ENCODE measurements at places on chromosomes 16 and 17.
A peak's percentile ranks its signal among the peaks of the same experiment; 100 is the strongest.

GRCh38 chr16:23125277-23125676 is 24.0 kb downstream of the USP31 start:
- DNase-seq = no peak

DNA sequence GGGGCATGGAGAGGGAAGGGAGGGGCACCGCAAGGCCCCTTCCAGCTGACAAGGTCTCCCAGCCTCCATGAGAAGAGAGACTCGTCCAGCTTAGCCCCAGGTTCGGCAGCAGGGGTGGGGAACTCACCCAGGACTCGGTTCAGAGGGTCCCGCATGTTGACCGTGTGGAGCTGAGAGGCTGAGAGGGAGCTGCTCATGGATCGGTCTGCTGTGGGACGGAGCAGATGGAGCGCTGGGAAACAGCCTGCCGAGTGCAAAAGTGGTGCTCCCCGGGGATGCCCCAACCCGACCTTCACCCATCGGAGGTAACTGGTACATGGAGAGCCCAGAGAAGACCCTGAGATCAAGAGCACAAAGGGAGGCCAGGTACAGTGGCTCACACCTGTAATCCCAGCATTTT is 4.9 kb downstream of the CSF3 start:
- DNase-seq = no peak

DNA sequence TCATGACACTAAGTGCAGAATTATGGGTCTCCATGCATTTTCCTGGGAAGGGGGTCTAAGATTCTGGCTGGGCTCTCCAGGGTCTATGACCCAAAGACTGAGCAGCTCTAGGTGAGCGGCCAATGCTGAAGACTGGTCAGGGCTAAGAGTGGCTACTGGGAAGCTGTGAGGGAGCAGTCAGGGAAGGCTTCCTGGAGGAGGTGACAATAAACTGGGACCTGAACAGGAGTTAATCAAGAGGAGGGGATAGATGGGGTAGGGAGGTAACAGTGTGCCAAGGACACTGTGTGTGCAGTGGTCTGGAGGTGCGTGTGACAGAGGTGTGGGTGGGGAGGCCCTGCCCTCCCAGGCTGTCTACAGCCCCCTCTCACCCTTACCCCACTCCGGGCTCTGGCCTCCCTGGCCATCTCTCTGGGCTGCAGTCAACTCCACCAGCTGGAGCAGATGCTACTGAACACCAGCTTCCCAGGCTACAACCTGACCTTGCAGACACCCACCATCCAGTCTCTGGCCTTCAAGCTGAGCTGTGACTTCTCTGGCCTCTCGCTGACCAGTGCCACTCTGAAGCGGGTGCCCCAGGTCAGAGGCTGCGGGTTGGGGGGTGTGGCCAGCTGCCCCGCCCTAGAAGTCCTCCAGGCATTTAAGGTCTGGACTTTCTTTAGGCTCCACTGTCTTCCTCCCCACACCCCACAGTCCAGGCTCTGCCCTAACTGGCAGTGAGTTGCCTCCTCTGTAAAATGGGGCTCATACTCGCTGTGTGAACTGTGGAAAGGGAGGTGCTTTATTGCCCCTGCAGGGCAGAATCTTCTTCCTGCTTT is 20.4 kb downstream of the ADGRG5 start:
- no peak for DNase-seq

GRCh38 chr16:84486126-84486525 is 18.3 kb downstream of the MEAK7 start:
- no peak for DNase-seq

DNA sequence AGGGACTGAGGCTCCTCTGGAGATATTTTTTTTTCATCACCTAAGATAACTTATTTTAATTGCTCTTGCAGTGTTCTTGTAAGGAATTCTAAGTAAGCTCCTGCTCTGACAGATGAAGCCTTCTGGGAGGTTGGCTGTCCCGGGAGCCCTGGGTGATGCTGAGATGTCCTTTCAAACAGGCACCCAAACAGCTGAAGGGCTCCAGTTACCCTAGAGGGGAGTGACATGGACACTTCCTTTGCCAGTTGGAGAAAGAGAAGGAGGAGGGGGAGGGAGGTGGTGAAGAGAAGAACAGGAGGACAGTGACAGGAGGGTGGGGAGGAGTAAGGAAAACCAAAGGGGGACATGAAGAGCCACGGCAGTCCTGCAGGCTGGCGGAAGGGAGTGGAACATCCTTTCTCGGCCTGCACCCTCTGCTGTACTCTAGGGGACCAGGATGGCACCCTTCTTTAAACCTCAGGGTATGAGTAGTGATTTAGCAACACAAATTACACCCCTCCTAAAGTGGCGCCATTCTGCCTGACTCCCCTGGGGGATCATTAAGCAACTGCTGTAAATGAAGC is 51.8 kb downstream of the MYH3 start:
- no peak for DNase-seq

- DNase-seq = no peak
Observed at GRCh38 chr16:65988024-65988595, 378.4 kb upstream of the CDH5 start.

GRCh38 chr17:29116804-29117753 is 63.1 kb downstream of the MYO18A start:
- DNase-seq = peak; percentile 32

Measured in kidney glomerular epithelial cell (primary cell).